ENCODE measurements at places on chromosomes 12 and 14.
A peak's percentile ranks its signal among the peaks of the same experiment; 100 is the strongest.

DNA sequence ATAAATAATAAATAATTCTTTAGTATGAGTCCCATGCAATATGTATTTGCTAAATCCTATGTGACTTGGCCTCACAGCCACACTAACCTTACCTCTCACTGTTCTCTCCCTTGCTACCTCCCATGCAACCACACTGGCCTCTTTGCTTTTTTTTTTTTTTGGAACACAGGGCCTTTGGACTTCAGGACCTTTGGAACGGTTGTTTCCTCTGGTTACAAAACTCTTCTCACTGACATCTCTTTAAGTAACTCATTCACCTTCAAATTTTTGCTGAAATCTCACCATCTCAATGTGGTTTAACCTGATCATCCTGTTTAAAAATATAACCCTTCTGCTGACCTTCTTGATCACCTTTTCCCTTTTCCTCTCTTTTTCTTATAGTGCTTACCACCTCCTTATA, 194.0 kb downstream of the SSPN start:
- DNase-seq: no peak

- DNase-seq: peak; percentile 45
Observed at GRCh38 chr12:106139422-106140171, 843 bp upstream of the NUAK1 start.

DNA sequence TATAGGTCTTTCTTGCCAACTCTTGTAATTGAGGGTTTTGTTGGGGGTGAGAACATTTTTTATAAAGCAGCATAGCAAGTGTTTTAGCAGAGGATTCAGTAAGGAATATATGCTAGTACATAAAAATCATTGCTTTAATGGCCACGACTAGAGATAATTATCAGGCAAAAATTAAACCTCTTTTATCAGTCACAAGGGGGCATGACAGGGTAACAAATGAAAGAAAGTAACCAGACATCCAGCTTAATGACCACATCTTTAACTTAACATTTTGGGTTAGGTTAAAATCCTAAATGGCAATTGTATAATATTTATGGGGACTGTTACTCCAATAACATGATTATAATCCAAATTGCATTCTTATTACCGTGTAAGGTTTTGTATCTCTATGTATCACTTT, 119.6 kb downstream of the LRRIQ1 start:
- no peak for DNase-seq

- peak; percentile 81 for DNase-seq
Observed at GRCh38 chr12:6532051-6532926, 2.0 kb upstream of the GAPDH start.

GRCh38 chr12:81255947-81256346, 178.1 kb downstream of the ACSS3 start:
- DNase-seq: no peak

GRCh38 chr14:103802356-103802755, 45.0 kb downstream of the PPP1R13B start:
- DNase-seq: peak; percentile 54

DNA sequence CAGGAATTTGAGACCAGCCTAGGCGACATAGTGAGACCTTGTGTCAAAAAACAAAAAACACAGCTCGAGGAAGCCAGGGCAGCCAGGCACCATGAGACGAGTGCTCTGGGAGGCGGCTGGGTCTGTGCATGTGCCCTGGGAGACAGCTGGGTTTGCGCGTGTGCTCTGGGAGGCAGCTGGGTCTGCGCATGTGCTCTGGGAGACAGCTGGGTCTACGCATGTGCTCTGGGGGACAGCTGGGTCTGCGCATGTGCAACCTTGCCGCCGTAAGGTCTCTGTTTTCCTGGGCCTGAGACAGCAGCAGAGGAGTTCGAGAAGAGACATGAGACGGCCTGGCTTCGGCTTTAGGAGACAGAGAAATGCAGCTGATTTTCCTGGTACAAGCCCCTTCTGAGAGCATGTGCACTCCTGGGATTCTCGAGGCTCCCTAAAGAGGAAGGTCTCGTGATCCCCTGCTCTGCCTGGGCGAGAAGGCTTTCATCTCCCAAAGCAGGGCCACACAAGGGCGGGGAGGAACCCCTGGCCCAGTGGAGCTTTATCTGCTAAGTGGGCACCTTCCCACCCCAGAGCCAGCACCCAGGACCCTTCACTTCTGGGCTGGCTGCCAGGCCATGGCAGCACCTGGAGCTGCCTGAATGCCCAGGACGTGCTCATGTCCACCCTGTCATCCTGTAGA, 3.5 kb upstream of the BDKRB1 start:
- DNase-seq: no peak

DNA sequence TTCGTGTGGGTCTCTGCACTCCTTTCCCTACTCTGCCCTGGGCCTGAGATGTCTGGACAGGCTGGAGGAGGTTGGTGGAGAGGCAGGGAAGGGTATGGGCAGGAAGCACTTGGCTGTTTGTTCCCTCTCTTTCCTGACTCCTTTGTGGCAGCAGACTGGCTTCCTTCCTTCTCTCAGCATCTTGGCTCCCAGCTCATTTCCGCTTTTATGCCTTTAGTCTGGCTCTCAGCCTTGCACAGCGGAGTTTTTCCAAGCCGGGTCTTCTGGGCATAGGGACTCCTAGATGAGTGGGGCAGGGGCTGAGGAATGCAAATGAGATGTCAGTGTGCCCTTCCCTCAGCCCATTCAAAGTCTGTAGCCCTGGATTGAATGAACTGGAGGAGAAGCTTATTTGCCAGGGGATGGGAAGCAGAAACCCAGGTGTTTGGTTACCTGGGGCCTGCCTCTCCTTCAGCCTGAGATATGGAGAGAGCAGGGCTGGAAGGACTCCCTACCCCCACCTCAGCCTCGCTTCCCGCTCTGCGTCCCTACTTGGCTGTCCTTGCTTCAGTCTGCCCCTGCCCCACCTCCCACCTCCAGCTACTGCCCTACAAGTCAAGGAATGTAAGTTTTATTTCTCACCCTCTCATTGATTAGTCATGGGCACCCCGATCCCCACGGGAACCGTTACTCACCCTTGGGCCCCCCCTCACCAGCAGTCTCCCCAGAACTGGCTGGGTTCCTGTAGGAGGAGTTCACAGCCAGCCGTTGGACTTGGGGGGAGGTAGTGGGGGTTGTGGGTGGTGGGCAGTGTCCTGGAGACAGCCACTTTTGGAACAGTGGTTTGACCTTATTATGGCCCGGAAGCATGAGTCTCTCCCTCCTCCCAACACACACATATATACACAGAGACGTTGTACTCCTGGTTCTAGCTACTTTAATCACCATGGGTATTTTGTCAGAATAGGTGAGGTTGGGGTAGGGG, 9.3 kb upstream of the ITGA5 start:
- DNase-seq: peak; percentile 86

GRCh38 chr12:1692895-1693610, 2.2 kb downstream of the ADIPOR2 start:
- peak; percentile 64 for DNase-seq

GRCh38 chr12:60257063-60257462, 661.2 kb downstream of the SLC16A7 start:
- DNase-seq: no peak

- DNase-seq: no peak
Observed at GRCh38 chr12:27478949-27479348, 32.4 kb downstream of the SMCO2 start.

DNA sequence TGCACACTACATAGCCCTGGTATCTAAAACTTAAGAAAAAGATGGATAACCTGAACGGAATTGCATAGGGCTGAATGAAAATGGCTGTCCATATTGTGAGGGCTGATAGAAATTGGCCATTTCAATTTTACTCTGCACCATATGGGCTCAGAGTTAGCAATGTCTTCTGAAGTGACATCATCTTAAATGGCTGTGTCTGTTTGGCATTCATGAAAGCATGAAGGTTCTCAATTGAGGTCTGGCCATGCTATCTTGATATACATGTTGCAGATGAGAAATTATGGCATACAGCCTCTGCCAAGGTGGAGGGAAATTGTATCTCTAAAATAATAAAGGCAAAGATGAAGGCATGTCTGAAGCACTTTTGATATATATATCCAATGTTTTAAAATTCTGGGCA, 226.0 kb upstream of the PDE3A start:
- no peak for DNase-seq

- DNase-seq: no peak
Observed at GRCh38 chr14:60515511-60516289, 6.8 kb downstream of the SIX6 start.

- DNase-seq: no peak
Observed at GRCh38 chr14:91004987-91005386, 55.5 kb downstream of the RPS6KA5 start.

DNA sequence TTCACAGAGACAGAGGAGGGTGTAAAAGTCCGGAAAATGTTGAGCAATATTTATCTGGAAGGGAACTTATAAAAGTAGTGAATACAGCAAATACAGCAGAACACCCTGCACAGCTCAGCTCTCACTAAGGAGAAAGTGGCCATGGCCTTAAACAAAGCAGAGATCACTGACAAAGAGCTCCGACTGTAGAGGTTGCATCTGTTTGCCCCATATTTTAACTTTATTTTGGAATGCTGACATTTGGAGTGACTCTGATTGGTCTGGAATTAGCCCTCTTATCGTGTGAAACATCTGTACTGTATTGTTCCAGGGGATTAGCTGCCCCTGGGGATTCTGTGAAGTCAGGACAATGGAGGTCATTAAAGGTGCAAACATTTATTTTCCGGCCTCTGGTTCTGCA, 1275.7 kb upstream of the FLRT2 start:
- DNase-seq: no peak

DNA sequence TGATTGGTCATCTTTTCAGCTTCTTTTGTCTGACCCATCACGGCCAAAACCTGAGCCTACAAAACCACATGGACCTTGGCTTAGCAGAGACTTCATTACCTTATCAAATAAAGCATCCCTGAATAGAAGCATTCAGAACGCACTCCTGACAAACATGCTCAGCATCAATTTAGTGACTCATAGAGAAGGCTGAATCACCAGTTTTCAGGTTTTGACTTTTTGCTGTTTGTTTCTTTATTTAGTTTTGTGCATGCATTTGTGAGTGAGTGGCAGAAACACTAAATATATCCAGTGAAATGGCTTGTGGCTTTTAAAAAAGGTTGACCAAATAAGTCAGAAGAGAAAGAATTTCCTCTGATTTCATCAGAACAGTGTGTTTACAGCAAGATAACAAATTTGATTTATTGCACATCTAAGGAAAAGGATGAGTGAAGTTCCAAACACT, 19.0 kb upstream of the OVCH1 start:
- DNase-seq: no peak

GRCh38 chr14:88786715-88787114, 6.0 kb downstream of the EML5 start:
- DNase-seq: no peak

- no peak for DNase-seq
Observed at GRCh38 chr12:78149459-78149858, 318.8 kb downstream of the NAV3 start.

DNA sequence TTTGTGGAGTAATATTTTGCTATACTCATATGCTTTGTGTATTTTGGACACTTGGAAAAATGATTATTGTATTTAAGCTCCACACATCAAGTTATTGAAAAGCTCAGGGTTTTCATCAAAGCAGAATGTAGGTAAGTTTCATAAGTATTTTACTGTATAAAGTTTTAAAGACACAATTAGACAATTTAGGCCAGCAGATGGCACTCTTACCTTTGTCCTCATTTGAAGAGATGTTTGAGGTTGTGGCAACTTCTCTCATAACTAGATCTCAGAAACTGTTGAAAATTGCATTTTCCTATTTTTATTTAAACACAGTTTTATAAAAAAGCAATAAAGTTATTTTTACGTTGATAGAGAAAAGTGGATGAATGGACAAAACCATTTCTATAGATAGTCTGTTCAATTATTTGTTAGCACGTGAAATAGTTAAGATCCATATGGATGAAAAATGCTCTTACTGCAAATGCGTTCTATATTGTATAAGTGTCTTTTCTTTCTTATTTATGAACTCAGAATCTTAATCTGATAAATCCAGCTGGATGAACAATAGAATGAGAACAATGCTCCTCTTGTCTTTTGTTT, 300.0 kb downstream of the AEBP2 start:
- DNase-seq: peak; percentile 81

DNA sequence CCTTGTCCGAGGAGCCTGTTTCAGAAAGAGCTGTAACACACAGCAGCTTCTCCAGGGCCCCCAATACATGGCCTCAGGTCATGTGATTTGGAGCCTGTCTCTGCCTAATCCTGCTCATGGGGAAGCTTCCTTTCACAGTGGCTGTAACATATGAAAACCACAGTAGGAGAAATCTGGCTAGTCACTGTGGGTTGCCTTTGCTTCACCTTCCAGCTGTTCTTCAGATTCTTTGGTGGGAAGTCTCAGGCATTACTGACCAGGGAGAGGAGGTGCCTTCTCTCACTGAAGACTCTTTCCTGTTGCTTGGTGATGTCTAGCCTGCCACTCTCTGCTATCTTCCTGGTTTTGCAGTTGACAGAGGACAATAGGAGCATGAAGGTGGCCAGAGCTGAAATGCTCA, 350.6 kb downstream of the DPF3 start:
- peak; percentile 42 for DNase-seq

DNA sequence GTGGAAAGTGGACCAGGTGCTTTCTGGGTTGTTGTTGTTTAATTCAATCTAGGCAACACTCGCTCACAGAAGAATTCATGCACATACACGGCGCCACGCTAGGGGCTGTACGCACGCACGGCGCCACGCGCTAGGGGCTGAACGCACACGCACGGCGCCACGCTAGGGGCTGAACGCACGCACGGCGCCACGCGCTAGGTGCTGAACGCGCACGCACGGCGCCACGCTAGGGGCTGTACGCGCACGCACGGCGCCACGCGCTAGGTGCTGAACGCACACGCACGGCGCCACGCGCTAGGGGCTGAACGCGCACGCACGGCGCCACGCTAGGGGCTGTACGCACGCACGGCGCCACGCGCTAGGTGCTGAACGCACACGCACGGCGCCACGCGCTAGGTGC, 54.3 kb downstream of the NINJ2 start:
- no peak for DNase-seq

DNA sequence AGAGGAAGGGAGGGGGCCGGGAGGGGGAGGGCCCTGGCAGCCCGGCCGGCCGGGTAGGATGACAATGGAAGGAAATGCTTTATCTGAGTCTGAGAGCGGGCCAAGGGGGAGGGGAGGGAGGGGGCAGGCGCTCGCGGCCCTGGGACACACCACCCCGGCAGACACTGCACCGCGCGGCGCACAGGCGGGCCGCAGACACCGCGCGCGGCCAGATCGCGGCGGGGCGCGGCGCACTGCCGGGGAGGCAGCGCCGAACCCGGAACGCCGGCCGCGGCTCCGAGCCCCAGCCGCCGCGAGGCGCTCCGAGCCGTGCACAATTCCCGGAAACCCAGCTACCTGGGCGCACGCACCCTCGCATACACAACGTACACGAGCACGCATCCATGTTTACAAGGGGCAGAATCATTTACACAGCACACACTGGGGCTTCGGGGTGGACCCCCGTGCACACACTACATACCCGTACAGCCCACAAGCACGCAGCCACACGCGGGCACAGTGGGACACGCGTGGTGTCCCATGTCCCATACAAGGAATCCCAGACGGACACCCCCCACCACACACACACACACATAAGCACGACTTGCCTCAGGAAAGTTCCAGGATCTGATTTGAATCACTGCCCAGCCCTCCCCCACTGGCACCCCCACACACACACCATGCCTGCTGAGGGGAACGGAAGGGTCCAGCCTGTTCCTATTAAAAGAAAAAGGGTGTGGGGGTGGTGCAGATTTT, at the start of gene HDAC7:
Gene HDAC7, minus strand, starts transcription at position 8 of the 735 bp plus-strand sequence. CDS start 118 bp downstream, outside the sequence.
- peak; percentile 69 for DNase-seq

- DNase-seq: no peak
Observed at GRCh38 chr12:64739778-64740177, 19.4 kb downstream of the GNS start.
